SHP77 treated with DMSO at 0.1 percent for 48 hours (cell line): ENCODE measurements at places on chromosomes 7 and 10.

DNA sequence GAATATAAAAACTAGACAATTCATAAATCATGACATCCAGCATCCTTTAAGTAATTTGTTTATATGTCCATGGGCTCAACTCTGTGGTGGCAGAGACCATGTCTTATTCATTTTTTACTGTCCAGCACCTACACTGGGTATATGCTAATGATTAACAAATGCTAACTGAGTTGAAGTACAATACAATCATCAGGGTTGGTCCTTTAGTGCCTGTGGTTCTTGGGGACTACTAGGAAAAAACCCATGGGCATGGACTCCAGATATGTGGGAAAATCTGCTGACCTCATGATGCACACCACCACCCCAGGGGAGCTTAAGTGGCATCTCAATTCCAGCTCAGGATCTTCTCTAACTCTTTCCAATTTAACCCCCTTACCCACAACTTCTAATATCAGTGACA is 85.3 kb upstream of the YAE1 start:
- DNase-seq = no peak

DNA sequence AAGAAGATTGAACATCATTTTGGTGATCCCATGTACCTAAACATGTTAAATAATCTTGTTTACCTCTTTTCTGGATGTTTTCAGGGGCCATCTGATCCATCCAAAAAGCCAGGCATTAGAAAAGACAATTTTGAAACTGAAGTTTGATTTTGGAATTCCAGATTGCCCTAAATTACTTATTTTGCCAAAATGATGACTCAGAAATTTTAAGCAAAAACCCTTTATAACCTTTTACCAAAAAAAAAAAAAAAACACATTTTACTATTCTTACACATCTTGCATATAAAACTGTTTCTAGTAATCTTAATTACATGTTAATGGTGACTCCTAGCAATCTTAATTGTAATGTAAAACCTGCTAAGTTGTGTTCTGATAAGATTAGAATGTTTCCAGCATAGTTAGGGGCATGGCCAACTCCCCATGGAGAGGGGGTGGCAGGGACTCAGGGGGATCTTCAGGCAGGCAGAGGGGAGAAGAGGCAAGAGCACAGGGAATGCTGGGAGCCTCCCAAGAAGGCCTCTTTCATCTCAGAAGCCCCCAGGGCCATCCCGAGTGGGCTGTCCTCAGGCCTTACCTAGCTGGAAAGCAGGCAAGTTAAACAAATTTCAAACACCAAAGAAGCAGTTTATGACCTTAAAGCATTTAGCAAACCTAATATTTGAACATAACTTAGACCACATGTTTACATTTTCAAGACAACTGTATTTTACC is 25.8 kb upstream of the AKR1C3 start:
- no peak for DNase-seq

DNA sequence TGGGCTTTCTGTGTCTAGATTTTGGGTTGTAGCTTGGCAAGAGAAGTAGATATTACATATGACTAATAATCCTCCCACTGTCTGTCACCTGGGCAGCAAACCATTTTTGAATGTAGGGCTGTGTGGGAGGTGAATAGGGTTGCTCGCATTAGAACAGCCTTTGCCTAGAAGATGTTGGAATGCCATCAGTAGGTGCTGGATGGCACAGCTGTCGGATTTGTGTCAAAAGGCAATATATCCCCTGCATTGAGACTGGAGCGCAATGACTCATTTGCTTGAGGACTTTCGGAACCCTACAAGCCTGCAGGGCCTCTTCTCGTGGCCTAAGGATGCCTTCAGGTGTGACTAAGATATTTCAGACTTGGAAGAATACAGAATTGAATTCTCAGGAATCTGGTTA is 323.8 kb downstream of the GPR158 start:
- DNase-seq = no peak

- no peak for DNase-seq
Measured at GRCh38 chr7:154504918-154505317, 452.7 kb downstream of the DPP6 start.

- no peak for DNase-seq
Measured at GRCh38 chr10:95531994-95532399, 29.2 kb downstream of the SORBS1 start.

DNA sequence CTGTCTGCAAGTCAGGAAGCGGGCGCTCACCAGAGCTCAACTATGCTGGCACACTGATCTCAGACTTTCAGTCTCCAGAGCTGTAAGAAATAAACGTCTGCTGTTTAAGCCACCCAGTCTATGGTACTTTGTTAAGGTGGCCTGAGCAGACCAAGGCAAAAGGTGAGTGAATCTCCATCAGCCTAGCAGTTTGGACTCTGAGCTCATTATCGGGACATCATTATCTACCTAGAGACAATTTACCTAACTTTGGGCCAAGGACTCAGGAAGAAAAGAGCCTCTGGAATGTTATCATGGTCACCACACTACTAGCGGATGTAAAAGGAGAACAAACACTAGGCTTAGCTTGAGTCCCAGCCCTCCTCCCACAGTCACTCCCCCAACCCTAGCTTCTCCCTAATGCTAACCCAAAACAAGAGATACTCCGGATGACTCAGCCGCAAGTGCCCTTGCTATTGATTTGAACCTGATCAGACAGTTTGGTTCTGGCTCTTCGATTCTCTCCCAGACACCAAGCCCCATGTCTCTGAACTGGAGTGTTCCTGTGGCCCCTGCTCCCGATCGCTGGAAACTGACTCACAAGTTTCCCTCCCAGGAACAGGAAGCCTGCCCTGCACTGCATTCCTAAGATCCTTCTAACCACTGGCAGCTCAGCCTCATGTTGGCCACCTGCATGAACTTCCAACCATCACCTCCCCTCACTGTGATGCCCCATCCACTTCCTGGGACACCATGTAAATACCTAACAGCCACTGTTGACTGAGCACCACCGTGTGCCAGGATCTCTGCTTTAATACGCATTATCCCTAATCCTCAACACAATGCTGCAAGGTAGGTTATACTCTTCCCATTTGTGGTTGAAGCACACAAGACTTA is 34.5 kb downstream of the CREB3L2 start:
- DNase-seq = no peak

GRCh38 chr7:123231021-123232000 is 31.5 kb upstream of the SLC13A1 start:
- no peak for DNase-seq

- DNase-seq = no peak
Measured at GRCh38 chr7:131141443-131141967, 186.2 kb upstream of the MKLN1 start.

GRCh38 chr7:133258174-133258573 is 5.3 kb downstream of the EXOC4 start:
- DNase-seq = no peak

- no peak for DNase-seq
Measured at GRCh38 chr7:5431560-5432015, 8.0 kb upstream of the TNRC18 start.

- no peak for DNase-seq
Measured at GRCh38 chr10:122541541-122542002, 19.0 kb upstream of the DMBT1 start.

DNA sequence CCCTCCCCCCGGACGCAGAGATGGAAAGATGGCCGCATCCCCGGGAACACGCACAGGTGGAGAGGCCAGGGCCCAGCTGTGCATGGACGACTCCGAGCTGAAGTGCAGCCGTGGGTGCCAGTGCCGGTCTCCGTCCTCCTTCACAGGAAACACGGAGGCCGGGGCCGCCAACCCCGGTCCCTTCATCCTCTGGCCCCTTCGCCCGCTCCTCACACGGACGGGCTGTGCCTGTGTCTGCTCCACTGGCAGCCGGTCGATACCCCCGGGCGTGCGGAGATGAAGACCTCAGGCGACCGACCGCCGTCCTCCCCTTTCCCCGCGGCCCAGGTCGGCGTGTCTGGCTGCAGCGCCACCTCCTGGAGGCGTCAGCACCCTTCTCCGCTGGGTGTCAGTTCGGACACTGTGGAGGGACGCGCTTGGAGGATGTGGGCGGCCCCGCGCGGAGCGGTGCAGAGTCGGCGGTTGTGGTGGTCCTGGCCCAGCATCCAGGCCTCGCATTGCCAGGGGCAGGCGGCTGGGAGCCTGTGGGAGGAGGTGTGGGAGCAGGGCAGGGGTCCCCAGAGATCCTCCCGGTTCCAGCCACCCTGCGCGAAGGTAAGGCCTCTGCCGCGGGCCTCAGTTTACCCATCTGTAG is 9.9 kb downstream of the ZNF511 start:
- DNase-seq = peak; percentile 60

GRCh38 chr10:62464308-62464707 is 90.1 kb downstream of the ZNF365 start:
- no peak for DNase-seq

- no peak for DNase-seq
Measured at GRCh38 chr7:47669901-47670384, 88.0 kb upstream of the TNS3 start.

GRCh38 chr10:14362104-14362503 is 31.4 kb upstream of the FRMD4A start:
- DNase-seq = no peak

- DNase-seq = no peak
Measured at GRCh38 chr10:11165591-11166543, 148.2 kb downstream of the CELF2 start.

- no peak for DNase-seq
Measured at GRCh38 chr7:158166386-158167340, 421.0 kb downstream of the PTPRN2 start.

GRCh38 chr7:77542409-77542808 is 5.3 kb downstream of the PTPN12 start:
- no peak for DNase-seq

GRCh38 chr10:75937823-75938222 is 506.4 kb downstream of the LRMDA start:
- no peak for DNase-seq

GRCh38 chr10:17409170-17409733 is 45.1 kb downstream of the ST8SIA6 start:
- DNase-seq = no peak

- no peak for DNase-seq
Measured at GRCh38 chr7:69173341-69173740, 424.9 kb upstream of the AUTS2 start.

- DNase-seq = no peak
Measured at GRCh38 chr10:72893136-72893798, at the start of gene OIT3. TSS of gene OIT3 (plus strand) at chr10:72893739. CDS start at chr10:72893799, 60 bp downstream.

GRCh38 chr7:1112625-1113547 is 25.0 kb downstream of the GPER1 start:
- no peak for DNase-seq

DNA sequence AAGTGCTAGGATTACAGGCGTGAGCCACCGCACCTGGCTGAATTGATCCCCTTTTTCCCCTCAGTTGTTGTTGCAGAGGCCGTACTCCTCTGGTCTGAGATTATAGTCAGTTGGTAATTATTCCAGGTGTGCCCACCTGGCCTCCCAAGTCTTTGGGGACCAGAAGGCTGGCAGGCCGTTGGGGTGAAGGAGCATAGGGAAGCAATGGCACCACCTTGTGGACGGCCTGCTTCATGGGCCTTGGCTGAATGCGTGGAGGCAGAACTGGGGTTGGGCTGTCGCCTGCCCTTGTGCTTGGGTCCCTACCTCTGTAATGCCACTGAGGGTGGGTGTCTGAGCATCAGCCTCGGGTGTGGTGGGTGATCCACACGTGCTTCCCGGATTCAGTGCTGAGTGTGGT is 125.7 kb downstream of the RGS10 start:
- peak; percentile 27 for DNase-seq

GRCh38 chr10:58625070-58625469 is 112.4 kb downstream of the BICC1 start:
- DNase-seq = no peak

DNA sequence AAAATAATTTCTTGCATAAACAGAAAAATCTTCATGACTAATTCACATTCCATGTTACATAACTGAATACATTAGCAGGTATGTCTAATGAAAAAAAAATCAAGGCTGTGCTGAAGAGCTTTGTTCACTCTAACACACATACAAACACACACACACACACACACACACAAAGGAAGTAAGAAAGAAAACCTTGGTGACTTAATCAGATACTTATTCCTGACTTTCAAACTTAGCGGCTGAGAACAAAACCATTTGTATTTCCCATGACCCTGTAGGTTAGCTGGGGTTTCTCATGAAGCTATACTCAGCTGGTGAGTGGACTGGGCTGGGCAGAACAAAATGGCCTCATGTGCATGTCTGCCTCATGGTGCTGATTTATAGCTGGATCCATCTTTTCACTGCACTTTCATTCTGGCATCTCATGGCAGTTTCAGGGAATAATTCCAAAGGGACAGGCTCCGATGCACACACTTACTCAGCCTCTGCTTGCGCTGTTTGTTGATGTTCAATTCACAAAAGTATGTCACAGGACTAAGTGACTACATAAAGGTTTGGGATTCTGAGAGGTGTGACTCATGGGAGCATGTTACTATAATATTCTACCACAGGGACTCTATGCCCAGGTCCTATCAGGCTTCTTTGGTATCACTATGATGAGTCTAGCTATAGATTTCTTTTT is 161.2 kb downstream of the PCLO start:
- no peak for DNase-seq

DNA sequence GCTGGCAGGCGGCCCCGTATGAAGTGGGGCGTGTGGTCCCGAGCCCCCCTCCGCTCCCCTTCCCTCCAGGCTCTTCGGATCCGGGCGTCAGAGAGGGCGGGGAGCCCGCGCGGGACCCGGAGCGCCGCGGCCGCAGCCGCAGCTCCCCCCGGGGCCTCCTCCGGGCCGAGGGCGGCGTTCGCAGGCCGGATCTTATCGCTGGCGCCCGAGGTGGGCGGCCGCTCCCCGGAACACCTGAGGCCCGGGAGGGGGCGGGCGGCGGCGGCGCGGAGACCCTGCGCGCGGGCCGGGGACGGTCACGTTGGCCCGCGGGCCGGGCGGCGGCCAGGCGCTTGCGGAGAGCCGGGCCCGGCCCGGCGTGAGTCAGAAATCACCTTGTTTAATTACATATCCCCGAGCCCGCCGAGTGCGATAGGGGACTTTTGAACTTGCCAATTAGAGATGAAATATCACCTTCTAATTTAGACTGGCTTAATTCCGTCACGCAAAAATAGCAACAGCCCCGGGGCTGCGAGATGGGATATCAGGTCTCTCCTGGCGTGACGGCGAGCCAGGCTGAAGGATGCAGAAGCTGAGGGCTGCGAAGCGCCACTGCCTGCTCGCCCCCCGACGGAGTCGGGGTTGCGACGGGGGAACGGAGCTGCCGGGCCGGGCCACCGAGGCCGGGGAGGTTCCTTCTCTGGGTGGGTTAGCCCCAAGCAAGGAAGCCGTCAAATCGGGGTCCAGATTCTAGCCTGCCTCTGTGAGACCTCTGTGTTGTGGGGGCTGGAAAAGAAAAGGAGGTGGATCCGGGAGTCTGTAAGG is 43.4 kb downstream of the LDB3 start:
- no peak for DNase-seq

DNA sequence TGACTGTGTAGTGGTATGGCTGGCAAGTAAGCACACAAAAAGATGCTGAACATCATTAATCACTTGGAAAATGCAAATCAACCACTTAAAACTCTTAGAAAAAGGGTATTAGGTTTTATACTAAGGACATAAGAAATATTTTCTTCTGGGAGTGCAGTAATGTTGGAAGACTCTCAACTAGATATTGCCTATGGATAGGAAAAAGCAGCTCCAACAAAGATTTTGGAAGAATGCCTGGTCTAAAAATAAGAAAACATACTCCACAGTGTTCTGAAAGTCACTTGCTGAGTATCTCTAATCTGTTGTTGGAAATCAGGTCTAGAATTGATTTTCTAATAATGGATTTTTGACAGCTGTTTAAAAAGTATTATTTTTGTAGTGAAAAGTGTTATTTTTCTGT is 50.8 kb upstream of the PHYHIPL start:
- DNase-seq = no peak

GRCh38 chr10:78783753-78784152 is 285.0 kb upstream of the ZMIZ1 start:
- no peak for DNase-seq
